ENCODE measurements at places on chromosomes 2 and 18. TPM values are rescaled to one million over a fixed set of nuclear protein-coding genes. Genes with fewer than 3 reads are reported as not detected.

CYTIP gene
- total RNA-seq: not detected

SCN1A gene
- not detected for total RNA-seq

GAL3ST2 gene
- 0.14 TPM for total RNA-seq

TANC1 gene
- 43.3 TPM for total RNA-seq

MYCN gene
- 2.1 TPM for total RNA-seq

DOK6 gene
- 0.66 TPM for total RNA-seq

ZC3H6 gene
- 2.4 TPM for total RNA-seq

GPR45 gene
- total RNA-seq: 0.22 TPM
